ENCODE measurements at places on chromosomes 11 and 22. TPM values are rescaled to one million over a fixed set of nuclear protein-coding genes. Genes with fewer than 3 reads are reported as not detected.
A peak's percentile ranks its signal among the peaks of the same experiment; 100 is the strongest.

The CDCA5 gene
- total RNA-seq: 1.3 TPM

- peak; percentile 63 for DNase-seq
These were observed 19.3 kb downstream of the RRP7A start for GRCh38 chr22:42500161-42500835.

DNA sequence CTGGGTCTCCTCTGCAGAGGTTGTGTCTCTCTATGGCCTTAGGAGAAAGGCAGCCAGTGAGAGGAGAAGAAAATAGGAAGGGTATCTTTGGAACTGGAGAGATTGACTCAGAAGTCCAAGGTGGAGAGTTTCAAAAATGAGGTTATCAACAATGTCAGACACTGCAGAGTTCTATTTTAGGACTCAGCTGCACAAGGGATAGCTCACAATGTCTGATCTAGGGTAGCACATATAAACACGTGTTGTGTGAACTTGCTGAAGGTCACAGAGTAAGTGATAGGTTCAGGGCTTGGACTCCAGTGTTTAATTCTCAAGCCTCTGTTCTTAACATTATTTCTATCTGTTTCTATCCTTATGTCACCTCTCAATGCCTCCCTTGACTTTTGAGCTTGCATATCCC lies 305.0 kb upstream of the LARGE1 start:
- no peak for DNase-seq

- no peak for DNase-seq
These were observed 65.1 kb downstream of the C11orf65 start for GRCh38 chr11:108402241-108402640.

DNA sequence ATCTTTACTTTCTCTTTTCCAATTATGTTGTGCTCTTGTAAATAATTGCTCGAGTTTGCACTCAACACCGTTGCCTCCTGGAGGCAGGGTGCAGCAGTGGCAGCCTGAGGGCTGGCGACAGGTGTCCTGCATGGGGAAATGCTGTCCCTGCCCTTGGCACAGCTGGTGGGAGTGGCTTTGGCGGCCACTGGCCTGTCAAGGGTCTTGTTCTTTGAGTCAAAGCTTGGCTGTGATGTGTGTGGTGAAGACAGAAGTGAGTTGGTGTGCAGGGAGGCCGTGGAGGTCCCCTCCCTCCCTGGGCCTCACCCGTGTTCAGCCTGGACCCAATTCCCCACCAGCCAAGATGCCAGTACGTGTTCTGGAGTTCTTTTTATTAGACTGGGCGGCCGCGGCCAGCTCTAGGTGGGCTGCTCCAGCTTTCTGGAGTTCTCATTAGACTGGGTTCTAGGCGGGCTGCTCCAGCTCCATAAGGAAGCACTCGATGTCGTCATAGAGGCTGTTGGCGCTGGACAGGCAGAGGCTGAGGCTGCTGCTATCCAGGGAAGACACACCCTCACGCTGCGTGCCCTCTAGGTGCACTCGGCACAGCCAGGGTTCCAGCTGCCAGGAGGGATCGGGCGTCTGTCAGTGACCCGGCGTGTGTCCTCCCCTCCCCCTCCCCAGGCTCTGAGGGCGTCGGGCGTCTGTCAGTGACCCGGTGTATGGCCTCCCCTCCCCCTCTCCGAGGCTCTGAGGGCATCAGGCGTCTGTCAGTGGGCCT lies 3.4 kb downstream of the IRF7 start:
- no peak for DNase-seq

DNA sequence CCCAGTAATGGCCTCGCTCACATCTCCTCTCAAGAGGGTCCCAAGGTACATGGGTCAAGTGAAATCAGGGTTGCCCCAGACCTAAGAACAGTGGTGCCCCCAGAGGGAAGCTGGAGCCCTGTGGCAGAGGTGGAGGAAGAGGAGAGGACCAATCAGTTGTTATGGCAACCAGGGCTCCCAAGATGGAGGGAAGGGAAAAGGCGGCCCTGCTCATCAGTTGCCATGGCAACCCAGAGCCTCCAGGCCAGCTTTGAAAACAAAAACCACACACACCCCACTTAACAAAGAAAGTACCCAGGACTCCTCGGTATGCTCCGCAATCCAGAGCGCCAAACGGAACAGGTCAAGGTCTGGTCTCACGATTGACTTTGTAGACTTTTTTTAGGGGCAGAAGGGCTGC lies 53.5 kb upstream of the SLC35C1 start:
- DNase-seq: no peak

DNA sequence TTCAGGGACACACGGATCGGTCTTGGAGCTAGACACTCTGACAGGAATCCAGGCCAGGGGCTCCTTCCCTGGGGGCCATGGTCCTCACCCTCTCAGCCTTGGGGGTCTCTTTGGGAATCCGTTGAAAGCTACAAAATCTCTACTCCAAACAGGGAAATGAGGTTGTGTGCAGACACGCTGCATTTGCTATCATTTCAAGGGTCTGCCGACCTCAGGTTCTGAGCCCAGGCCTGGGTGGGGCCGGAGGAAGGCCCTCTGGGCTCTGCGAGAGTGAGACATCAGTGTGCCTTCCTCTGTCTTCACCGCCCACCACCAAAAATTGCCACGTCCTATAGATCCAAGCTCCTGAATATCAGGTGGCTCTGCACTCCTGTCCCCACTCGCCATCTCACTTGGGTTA lies 74.4 kb upstream of the FGF3 start:
- no peak for DNase-seq
